GM13976 (cell line): ENCODE measurements at places on chromosomes 5 and 9.

- no peak for DNase-seq
Observed at GRCh38 chr9:107361816-107362215, 78.7 kb downstream of the RAD23B start.

DNA sequence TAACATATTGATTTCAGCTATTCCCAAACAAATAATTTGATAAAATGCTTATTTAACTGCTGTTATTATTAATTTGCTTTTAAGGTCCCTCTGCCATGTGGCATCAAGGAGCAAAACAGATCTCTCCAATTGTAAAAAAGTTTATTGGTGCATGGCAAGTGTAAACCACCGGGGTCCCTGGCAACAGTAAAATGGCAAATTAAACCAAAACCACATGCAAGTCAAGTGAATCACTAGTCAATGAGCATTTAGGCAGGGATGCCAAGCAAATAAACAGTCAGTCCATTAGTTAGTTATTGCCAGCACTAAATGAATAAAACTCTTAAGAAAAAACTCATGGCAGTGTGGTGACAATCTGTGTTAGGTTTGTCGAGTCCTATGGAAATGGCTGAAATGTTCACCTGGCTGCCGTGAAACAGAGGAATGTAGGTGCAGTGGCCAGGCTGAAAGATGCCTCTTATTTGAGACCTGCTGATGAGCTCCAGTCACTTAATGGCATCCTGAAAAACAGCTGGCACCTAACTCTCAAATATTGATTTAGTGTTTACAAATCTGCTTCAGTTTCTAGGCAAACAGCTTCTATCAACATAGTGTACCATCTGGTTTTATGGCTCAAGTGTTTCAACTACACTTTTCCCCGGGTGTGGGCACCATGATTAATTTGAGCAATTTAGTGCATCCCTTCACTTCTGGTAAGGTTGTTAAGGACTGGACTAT is 296.5 kb upstream of the ITGA1 start:
- no peak for DNase-seq

DNA sequence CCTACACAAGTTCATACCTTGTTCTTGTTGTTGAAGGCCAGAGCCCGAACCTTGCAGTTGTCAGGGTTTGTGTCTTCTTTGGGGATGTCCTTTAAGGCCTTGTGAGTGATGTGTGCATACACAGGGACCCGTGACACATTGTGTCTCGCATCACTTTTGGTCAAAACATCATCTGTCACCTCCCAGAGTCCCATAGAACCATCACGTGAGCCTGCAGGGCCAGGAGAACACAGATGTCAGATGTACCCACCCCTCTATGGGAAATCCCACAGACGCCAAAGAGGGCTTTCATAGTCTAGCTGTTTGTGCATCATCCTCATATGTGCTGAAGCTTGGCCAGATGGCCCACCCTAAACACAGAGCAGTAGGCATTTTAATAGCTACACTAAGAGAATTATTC is 28.2 kb downstream of the DCAF12 start:
- DNase-seq = peak; percentile 34

DNA sequence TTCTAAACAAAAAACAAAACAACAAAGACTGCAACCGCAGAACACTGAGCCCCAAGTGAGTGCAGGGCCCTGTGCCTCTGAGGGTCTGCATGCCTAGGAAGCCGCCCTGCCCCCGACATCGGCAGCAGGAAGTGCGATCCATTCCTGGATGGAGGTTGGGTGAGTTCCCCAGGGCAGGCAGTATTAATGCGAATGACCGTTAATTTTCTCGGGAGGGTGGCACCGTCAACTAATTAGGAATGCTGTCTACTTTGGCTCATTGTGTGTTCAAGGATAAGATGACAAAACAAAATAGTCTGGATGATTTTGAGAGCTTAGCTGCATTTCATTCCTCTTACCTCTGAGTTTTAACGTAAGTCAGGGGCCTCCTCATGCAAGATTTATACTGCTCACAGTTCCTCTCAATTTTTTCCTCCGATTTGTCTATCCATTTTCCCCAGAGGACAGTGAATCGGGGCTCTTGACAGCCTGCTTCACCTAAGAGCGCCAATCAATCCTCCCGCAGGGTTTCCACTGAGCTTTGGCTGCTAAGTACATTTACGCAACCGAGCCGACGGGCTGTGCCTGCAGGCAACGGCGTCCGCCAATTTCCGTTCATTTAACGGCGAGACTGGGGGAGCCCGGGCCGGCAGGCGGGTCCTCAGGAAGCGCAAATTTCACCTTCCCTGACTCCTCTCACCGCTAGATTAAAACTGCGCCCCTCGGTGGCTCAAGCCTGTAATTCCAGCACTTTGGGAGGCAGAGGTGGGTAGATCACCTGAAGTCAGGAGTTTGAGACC is 2.9 kb upstream of the NXNL2 start:
- no peak for DNase-seq

GRCh38 chr5:402615-403359 is 40.2 kb upstream of the EXOC3 start:
- DNase-seq = peak; percentile 72

- no peak for DNase-seq
Observed at GRCh38 chr5:128636361-128636760, 98.3 kb upstream of the FBN2 start.

DNA sequence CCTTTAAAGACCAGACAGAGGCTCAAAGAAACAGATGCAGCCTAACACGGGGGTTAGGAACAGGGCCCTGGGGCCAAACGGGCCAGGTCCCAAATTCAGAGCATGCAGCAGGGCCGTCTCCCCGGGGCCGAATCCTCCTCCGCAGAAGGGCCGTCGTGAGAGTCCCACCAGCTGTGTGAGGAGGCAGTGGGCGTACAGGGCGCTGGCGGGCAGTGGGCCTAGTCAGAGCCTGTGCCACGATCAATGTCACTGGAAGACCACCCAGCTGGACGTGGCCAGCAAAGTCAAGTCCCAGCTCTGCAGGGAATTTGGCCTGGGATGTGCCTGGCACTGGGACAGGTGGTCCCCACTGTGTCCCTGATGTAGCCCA is 15.8 kb upstream of the FCN2 start:
- DNase-seq = no peak

DNA sequence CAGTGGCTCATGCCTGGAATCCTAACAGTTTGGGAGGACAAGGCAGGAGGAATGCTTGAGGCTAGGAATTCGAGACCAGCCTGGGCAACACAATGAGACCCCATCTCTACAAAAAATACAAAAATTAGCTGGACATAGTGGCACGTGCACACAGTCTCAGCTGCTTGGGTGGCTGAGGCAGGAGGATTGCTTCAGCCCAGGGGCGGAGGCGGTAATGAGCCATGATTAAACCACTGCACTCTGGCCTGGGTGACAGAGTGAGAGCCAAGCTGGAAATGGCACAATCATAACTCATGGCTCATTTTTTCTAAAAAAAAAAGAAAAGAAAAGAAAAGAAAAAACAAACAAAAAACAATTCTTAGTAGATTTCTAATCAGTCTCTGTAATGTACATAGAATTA is 446.2 kb downstream of the ELAVL2 start:
- DNase-seq = no peak

DNA sequence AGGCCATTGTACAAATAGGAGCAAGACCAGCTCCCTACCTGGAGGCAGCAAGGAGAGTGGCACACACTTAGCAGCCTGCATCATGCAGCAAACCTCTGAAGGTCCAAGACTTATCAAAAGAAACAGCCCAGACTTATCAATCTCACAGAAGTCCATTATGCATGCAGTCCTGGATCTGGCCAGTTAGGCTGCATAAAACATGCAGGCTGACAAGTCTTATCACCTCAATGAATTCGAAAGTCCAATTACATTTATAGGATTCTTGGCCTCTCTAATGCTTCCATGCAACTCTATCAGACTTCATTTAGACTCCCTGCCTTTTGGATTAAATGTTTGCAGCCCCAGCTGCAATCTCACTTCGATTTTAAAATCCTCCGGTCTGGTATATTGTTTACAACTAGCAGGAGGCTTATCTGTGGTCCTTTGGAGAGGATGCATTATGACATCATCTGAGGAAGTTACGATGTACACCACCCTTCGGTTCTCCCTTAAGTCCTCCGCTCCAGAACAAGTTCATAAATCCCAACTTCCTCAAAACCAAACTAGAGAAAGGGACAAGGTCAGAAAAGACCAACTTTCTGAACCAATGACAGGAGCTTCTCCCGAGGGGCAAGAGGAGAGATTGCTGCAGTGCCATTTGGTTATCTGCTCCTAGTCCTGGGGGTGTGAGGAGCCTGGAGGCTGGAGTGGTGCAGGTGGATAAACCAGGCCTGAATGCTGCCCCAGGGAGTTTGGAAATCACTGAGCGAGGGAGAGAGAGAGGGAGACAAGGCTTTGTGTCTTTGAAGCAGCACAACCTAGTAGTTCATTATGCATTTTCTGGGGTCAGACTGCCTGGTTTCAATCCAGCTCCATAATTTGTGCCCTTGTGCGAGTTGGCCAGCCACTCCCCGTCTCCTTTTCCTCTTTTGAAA is 313.9 kb downstream of the TLE1 start:
- DNase-seq = no peak

DNA sequence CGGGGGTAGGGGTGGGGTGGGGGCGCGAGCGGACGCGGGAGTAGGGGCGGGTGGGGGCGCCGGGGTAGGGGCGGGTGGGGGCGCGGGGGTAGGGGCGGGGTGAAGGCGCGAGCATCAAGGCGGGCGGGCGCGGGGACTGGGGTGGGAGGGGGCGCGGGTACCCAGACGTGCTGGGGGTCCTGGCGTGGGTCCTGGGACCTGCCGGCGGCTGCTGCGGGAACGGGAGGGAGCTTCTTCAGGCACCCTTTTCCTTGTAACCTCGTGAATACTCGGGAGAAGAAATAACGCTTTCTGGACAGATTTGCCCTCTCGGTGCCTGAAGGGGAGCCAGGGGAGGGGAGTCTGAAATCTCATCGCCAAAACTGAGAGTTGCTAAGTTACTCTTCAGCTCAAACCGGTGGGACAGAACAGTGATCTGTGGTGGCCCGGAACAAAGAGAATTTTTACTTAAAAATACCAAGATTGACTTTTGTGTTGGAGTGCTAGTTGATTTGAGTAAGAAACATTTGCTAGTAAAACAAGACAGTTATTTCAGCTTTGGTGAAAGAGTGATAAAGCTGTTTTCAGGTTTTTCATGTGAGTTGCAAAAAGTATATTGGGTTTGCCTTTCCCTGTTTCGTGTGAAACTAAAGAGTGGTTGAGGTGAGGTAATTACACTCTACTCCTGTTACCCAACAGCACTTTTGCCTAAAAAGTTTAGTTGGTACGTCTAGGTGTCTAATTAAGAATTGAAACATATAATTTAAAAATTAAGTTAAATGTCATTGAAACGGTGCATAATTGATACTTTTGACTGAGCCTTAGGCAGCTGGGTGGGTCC is 643 bp downstream of the PLEKHG4B start:
- peak; percentile 41 for DNase-seq

- DNase-seq = no peak
Observed at GRCh38 chr5:36661456-36662220, 55.2 kb downstream of the SLC1A3 start.
